ENCODE measurements at places on chromosomes 6 and 20.

DNA sequence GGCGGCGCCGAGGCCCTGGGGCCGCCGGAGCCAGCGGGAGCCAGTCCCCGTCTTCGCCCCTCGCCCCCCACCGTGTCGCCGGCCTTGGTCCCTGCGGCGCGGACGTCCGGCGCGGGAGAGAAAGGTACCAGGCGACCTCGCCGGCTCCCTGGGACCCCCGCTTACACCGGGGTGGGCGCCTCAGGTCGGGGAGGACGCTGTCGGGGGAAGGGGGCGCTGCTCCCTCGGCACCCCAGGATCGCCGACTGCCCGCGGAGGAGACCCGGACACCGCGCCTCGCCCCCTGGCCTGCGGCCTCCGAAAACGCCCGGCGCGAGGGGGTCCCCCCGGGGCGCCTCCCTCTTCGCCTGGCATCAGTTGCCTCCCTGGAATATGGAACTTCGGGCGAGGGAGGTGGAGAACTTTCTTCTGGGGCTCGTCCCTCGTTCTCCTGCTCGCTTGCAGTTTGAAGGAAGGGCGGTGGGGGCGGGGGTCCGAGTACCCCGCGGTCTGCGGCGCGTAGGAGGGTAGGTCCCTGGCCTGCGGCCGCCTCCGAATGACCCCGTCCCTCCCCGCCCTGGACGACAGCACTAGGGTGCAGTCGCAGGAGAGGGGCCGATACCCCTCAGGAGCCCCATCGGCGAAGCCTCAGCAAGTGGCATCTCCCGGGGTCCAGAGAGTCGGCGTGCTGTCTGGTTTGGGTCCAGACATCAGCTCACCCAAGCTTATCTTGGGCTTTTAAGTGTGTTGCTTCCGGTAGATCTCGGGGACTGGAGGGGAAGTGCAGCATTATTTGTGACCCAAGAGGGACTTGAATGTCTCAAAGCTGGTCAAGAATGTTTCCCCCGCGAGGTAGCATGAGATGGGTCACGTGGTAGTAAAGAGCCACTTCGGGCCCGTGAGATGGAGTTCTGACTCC lies 549 bp downstream of the ANKRD6 start:
- DNase-seq, result no peak

DNA sequence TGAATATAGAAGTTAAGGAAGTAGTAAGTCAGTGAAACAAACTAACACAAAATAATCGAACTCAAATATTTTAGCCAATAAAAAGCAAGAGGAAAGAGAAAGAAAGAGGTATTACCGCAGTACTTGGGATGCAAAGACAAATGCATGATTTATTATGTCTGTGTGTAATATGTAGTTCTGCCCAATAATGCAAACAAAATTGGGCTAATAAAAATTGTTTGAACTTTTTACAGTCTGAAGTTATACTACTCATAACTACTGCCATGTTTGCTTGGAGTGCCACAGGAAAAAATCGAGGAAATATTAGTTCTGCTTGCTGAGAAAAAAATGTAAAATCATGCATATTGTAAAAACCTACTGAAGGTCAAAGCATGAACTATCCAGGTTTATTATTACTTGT lies 360.3 kb upstream of the KCNQ5 start:
- no peak for DNase-seq

DNA sequence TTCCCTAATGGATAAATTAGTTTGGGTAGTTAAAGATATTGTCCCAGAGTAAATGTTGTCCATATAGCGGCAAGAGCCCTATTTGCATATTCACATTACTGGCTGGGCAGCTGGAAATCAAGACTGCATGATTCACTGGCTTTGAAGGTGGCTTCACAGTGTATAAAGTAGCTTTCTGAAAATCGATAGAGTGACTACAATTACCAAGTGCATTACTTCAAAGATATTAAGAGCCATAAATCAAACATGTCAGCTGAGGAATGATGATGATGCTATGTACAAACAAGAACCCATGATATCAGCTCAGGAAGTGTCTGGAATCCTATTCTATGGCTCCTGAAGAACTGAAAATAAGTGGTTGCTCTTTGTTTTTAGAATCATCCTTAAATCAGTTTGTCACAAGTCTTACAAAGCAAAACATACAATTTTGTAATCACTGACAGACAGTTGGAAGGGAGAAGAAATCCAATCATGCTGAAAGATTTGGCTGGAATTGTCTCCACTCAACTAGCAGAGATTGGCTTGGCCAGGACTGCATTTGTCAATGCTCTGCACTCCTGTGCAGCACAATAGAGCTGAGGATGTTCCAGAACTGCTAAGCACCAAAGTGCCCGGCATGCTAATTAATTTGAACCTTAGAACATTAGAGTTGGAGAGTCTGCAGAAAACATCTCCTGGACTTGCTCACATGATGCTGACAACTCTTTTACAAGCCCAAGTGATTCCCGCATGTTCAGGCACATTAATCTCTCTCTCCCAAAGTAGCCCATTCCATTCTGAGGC lies 77.9 kb upstream of the B3GAT2 start:
- DNase-seq, result no peak

DNA sequence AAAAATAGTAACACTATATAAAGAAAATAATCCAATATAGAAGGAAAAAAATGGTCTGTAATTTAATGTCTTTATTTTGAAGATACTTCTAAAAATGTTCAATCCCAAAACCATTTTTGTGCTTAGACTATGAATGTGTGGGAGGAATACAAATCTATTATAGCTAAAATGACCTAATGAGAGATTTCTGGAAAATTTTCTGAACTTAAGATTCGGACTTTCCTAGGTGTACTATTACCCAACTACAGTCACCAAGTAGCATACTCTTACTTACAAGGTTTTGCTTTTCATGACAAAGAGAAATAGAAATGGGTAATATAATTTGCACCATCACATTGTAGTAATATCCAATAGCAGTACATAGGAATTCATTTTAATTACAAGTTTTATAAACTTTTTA lies 29.9 kb downstream of the MAP3K7 start:
- DNase-seq, result no peak

DNA sequence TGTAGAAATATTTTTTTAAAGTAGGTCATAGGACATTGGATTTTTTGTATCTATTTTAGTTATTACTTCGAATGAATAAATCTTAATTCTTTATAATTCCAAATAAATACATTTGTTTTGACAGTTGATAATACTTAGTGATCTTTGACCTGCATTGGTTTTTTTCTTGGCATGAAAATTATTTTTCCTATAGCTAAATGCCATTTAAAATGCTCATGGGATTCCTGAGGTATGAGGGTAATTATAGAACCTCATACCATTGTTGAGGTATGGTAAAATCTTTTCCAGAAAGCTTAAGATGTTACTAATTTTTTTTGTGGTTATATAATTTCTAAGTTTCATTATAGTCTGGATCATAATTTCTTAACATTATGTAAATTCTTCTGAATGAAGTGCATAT lies 8.3 kb downstream of the PM20D2 start:
- no peak for DNase-seq

DNA sequence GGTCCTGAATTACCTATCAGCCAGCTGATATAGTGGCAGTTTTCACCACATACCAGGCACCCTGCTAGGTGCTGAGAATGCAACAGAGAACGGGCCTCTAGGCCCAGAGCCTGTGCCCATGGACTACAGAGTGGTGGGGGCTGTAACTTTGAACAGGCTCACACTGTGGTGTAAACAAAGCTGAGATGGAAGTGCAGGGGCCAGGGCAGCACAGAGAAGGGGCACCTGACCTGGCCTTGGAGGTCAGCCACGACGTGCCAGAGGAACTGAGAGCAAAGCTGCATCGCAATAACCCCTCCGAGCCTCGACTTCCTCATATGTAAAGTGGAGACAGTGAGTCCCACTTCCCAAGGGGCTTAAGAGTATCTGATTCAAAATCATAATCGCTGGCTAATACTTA lies 105.8 kb downstream of the MAFB start:
- DNase-seq, result no peak

DNA sequence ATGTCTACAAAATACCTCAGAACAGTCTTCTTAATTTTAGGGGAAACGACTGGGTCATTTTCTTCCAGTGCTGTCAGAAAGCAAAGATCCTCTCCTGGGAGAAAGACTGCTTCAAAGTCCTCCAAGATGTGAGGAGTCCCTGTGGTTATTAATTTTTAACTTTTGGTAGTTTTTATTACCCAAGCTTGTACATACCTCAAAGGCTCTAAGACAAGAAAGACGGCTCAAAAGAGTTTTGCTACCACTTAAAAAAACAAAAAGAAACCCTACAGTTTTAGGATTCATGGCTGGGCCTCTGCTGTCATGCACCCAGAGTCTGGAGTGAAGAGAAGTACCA lies 56.1 kb upstream of the APCDD1L start:
- no peak for DNase-seq

DNA sequence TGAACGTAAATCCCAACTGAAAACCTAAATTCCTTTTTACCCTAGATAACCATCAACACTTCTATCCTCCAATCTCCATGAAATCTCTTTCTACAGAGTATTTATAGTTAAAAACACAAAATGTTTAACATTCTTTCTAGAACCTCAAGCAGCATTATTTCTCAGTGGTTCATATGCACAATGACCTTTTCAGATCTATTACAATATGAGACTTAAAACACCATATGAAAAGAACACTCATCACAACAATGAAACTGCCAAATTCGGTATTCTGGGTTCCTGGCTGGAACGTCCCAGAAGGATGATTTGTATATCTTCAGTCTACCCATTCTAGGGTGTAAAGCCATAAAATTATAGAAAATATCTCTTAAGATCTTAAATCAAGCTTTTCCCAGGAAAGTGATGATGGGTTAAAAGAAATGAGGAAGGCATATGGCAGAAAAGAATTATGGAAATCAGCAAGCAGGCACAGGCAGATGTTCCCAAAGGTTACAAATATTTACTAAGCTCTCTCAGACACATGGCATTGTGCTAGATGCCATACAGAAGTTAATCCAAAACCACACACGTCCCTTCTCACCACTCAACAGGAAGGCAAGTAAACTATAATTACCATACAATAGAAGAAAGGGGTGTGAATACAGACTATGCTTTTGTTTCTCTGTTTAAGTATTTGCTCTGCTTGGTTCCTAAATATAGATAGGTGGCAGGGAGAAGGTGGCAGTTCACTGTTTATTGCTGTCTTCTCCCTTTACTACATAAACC lies 118.0 kb downstream of the CHD6 start:
- no peak for DNase-seq

GRCh38 chr6:134178161-134179044 lies 126.0 kb upstream of the SLC2A12 start:
- peak; percentile 52 for DNase-seq

DNA sequence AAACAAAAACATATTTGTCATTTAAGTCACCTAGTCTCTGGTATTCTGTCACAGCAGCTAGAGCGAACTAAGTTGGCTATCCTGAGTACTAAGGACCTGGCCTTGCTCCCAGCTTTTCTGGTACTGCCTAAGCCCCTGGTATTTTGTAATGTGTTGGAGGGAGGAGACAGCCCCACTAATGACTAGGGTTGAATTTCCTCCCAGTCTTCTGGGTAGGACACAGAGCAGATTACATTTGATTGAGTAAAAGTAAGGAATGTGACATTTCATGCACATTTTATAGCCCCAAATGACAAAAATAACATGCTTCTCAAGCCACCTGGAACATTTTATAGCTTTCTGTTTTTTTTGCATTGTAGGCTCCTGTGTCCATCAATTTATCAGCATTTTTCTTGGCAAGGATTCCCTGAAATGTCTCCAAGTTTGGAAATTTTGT lies 47.9 kb upstream of the DDR1 start:
- DNase-seq, result no peak

DNA sequence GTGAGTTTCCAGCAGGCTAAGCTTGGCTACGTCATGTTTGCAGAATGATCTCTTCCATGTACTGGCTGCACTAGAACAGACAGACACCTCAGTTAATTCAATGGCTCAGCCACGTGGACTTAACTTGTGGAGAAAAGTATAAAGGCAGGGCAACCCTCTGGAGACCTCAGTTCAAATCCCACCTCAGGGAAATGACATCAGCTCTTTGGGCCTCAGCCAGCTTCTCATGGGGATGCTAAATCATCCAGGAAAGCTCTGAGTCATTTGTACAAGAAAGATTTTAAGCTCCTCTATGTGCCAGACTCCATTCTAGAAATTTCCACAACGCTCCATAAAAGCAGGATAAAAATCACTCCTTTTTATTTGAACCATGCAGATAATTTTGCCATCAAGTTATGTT lies 128.5 kb upstream of the SALL4 start:
- no peak for DNase-seq

DNA sequence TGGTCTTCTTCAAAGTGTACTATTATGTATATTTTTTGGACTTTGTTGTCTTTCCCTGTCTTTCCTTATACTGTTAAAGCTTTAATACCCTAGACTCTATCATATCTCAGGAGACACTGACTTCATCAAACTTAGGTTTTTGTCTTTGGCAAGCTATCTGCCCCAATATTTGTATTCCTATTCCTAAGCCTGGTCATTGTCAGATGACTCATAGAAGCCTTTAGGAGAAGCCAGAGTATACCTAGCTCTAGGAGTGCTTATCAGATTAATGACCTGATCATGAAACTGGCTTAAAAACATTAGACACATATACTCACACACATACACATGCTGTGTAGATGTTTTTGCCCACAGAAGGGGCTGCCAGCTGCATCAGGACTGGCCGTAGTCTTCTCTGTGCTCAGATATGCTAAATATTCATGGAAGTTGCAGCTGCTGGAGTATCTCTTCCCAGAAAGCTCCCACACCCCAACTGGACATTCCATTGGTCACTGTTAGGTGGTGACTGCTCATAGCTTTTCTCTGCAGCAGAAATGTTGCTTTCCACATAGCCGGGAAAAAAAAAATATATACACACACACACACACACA lies 102.0 kb downstream of the ANKS1A start:
- DNase-seq, result no peak

- DNase-seq, result no peak
These were observed 5.3 kb downstream of the SLC26A8 start for GRCh38 chr6:36019167-36019566.

- DNase-seq, result no peak
These were observed 193.3 kb downstream of the MOXD1 start for GRCh38 chr6:132207991-132208390.

- no peak for DNase-seq
These were observed 5.4 kb downstream of the TLDC2 start for GRCh38 chr20:36881331-36881730.

DNA sequence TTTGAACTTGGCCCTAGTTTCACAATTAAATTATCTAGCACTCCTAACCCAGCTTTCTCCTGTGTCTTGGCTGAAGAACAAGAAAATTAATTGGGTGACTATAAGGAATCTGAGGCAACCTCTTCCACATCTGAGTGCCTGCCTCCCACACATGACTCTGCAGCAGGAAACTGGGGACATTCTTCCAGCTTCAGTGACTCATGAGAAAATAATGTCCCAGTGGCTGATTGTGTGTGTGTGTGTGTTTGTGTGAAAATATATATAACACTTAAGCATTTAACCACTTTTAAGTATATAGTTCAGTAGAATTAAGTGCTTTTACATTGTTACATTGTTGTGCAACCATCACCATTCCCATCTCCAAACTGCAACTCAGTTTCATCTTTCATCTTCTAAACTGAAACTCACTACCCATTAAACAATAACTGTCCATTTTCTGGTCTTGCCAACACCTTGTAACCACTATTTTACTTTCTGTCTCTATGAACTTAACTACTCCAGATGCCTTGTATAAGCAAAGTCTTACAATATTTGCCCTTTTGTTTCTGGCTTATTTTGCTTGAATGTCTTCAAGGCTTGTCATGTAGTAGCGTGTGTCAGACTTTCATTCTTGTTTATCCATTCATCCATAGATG lies 8.7 kb downstream of the TRIM38 start:
- DNase-seq, result no peak

GRCh38 chr20:10826111-10826510 lies 152.3 kb upstream of the JAG1 start:
- DNase-seq, result no peak

- DNase-seq, result no peak
These were observed 101.5 kb downstream of the RPP40 start for GRCh38 chr6:4902363-4902762.

Measured in stimulated activated CD8-positive, alpha-beta memory T cell treated with anti-CD3 and anti-CD28 coated beads, Interleukin-2, amount 100 ng/mL, for 48 hours (primary cell).